ENCODE measurements at places on chromosomes 2 and 18. TPM values are rescaled to one million over a fixed set of nuclear protein-coding genes. Genes with fewer than 3 reads are reported as not detected.

Gene CDH20
- not detected for total RNA-seq

Gene PLEKHH2
- total RNA-seq, result 94.8 TPM

GRCh38 chr18:48064978-48065600, 134.6 kb upstream of the SMAD2 start:
- DNase-seq, result no peak
- H3K27me3 ChIP-seq, result no peaks in the 10 kb centered on the region
- no peak overlapping the region for H3K27ac ChIP-seq
- no peak overlapping the region for H3K4me3 ChIP-seq
- H3K36me3 ChIP-seq, result no peaks in the 10 kb centered on the region

GRCh38 chr2:190477661-190478454, 56.7 kb downstream of the NEMP2 start:
- no peak overlapping the region for H3K4me3 ChIP-seq
- H3K27me3 ChIP-seq, result no peaks in the 10 kb centered on the region
- peak overlapping the region; percentile 80 for H3K27ac ChIP-seq
- H3K36me3 ChIP-seq, result no peaks in the 10 kb centered on the region
- H3K4me1 ChIP-seq, result no peaks in the 10 kb centered on the region

DNA sequence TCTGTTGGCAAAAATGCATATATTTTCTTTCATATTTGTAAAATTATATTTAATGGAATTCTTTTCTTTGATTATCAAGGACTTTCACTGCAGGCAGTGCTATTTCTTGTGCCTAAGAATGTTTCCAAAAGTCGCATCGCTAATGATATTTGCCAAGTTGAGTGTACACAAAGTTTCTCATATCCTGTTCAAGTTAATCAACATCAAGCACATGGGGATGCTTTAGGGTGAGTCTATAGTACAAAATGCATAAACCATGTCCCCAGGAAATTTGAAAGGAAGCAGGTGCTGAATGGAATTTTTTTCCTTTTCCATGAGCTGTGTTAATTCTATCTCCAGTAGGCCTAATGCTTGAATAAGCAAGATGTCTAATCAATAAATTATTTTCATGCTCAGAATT, 129.7 kb downstream of the GALNT1 start:
- no peak overlapping the region for H3K27ac ChIP-seq
- no peaks in the 10 kb centered on the region for H3K27me3 ChIP-seq
- DNase-seq, result no peak
- H3K4me1 ChIP-seq, result no peaks in the 10 kb centered on the region
- no peak overlapping the region for H3K4me3 ChIP-seq
- H3K36me3 ChIP-seq, result no peaks in the 10 kb centered on the region

DNA sequence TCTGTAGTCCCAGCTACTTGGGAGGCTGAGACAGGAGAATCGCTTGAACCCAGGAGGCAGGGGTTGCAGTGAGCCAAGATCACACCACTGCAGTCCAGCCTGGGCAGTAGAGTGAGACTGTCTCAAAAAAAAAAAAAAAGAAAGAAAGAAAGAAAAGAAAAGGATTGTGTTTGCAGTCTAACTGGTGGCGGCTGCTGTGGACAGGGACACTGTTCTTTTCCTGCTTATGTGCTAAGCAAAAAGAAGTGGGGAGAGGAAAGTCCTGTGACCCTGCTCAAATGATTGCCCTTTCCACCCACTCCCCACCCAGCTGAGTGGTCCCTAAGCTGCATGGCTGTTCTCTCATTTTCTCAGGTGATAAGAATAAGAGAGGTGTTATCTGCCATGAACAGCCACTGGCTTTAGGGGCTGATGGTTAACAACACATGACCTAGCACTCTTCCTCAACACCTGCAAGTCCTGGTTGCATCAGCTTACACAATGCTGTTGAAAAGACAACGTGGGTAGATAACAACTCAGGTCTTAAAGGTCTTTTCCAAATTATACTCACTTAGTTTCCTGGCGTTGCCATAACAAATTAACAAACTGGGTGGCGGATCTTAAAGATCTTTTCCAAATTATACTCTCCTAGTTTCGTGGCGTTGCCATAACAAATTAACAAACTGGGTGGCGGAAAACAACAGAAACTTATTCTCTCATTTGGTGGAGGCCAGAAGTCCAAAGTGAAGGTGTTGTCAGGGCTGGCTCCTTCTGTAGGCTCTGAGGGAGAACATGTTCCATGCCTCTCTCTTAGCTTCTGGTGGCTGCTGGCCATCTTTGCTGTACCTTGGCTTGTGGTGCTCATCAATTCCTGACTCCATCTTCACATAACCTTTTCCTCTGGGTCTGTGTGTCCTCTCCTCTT, 90.3 kb upstream of the RTN4 start:
- H3K4me1 ChIP-seq, result no peaks in the 10 kb centered on the region
- no peaks in the 10 kb centered on the region for H3K36me3 ChIP-seq
- no peak for DNase-seq
- no peak overlapping the region for H3K4me3 ChIP-seq

- no peaks in the 10 kb centered on the region for H3K36me3 ChIP-seq
- H3K27ac ChIP-seq, result no peak overlapping the region
- no peak for DNase-seq
- no peaks in the 10 kb centered on the region for H3K4me1 ChIP-seq
These were observed 10.4 kb downstream of the RNF152 start for GRCh38 chr18:61882296-61883004.

- H3K4me3 ChIP-seq, result no peak overlapping the region
- H3K27me3 ChIP-seq, result no peaks in the 10 kb centered on the region
- no peak overlapping the region for H3K27ac ChIP-seq
- DNase-seq, result no peak
These were observed 40.6 kb upstream of the MRPL19 start for GRCh38 chr2:75605770-75606529.

DNA sequence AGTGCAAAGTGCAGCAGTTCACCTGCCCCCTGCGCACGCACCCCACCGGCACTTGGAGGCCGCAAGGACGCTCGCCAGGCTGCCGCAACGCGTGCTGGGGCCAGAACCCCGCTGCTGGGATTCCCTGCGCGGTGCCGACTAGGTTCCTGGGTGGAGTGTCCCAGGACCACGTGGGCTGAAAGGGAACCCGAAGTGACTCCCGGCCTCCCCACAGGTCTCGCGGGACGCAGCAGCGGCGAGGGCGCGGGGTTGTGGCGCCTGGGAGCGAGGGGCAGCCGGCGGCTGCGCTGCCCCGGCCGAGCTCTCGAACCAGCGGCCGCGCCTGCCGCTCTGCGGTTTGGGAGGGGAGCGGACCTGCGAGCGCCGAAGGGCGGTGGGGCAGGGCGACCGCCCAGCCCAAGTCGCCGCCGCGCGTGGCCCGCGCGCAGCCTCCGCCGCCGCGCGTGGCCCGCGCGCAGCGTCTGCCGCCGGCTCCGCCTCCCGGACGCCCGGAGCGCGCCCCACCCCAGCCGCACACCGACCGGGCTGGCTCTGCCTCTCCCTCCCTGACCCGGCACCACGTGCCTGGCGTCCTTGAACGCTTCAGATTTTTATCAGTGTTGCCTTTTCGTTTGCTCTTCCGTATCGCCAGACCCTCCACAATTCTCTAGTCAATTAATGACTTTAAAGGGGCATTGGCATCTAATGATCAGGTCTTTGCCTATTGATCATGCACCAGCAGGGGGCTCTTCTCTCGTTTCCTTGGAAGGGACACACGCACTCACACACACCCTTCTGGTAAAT, at the start of gene FTCDNL1:
TSS of gene FTCDNL1 (minus strand) at position 475 of the 783 bp plus-strand sequence. CDS start 2,230 bp downstream, outside the sequence.
- H3K4me1 ChIP-seq, result no peaks in the 10 kb centered on the region
- no peaks in the 10 kb centered on the region for H3K36me3 ChIP-seq
- H3K27me3 ChIP-seq, result no peaks in the 10 kb centered on the region
- peak; percentile 30 for DNase-seq
- no peak within 1 kb of the TSS for H3K27ac ChIP-seq
- H3K4me3 ChIP-seq, result peak within 1 kb of the TSS; percentile 39

DNA sequence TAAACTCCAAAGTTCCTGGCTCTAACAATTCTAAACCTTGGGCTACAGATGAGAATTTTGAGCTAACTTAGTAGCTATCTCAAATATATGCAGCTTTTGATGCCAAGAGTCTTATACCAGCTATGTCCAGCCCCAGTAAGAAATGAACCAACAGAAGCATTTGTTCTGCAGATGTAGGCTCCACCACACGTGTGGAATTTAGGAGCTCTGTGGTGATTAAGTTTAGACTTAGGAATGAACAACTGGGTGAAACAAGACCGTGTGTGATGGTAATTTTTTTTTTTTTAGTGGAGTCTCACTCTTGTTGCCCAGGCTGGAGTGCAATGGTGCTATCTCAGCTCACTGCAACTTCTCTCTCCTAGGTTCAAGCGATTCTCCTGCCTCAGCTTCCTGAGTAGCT, 179.7 kb downstream of the ANKRD30B start:
- no peak overlapping the region for H3K27ac ChIP-seq
- no peaks in the 10 kb centered on the region for H3K36me3 ChIP-seq
- no peaks in the 10 kb centered on the region for H3K4me1 ChIP-seq
- H3K4me3 ChIP-seq, result no peak overlapping the region
- H3K27me3 ChIP-seq, result no peaks in the 10 kb centered on the region

GRCh38 chr2:172249986-172250385, 147.3 kb upstream of the DLX2 start:
- no peak overlapping the region for H3K27ac ChIP-seq
- H3K36me3 ChIP-seq, result no peaks in the 10 kb centered on the region
- no peak overlapping the region for H3K4me3 ChIP-seq
- H3K27me3 ChIP-seq, result no peaks in the 10 kb centered on the region
- H3K4me1 ChIP-seq, result no peaks in the 10 kb centered on the region
- no peak for DNase-seq

All from uterus (tissue), 4 donors.